ENCODE measurements at places on chromosomes 6 and 20.

DNA sequence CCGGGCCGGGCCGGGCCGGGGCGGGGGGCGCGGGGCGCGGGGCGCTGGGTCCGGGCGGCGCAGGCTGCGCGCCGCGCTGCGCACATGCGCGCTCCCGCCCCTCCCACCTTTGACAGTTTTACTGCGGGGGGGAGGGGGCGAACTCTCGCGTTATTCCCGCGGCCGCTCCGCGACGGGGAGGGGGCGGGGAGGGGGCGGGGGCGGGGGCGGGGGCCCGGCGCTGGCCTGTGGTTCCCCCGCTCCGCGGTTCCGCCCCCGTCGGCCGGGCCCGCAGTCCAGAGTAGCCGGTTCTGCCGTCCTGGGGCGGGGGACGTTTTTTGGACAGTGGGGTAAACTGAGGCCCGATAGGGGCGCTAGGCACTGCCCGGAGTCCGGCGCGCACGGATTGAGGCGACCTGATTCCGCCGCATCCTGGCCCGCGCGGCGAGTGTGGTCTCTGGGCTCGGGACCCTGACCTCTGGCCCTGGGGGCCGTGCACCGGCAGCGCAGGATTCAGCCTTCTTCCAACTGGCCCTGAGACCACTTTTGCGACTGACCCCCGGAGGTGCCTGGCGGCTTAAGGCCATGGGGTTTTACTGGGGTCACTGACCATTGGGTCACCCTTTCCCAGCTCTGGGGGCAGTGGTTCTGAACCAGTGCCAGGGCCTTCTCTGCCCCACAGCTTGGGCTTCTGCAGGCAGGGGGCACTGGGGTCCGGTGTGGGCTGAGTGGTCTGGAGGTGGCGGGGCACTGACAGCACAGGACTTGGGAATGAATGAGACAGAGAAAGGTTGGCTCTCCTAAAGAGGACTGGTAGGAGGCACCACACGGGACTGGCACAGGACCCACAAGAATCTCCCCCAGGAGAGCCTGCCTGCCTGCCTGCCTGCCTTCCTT is at the start of gene ZNF512B:
ZNF512B (minus strand) TSS at position 93 of the 876 bp plus-strand sequence. CDS start 1,980 bp downstream, outside the sequence.
- DNase-seq, result no peak

GRCh38 chr6:121540210-121540609 is 104.8 kb downstream of the GJA1 start:
- no peak for DNase-seq

DNA sequence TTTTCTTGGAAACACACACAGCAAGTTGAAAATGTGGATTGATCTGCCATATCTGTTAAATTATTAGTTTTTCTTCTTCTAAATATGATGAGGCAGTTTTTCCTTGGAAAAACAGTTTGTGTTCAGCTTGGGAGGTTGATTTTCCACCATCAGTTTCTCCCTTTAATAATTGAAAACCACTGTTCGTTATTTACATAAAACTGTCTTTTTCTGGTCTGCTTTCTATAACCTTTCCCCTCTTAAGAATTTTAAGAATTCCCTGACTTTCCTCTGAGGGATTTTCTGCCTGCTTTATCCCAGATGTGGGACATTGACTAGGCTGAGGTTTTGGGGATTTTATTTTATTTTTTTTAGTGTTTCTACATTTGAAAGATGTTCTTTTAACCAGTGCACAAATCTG is 27.2 kb downstream of the DSE start:
- no peak for DNase-seq

DNA sequence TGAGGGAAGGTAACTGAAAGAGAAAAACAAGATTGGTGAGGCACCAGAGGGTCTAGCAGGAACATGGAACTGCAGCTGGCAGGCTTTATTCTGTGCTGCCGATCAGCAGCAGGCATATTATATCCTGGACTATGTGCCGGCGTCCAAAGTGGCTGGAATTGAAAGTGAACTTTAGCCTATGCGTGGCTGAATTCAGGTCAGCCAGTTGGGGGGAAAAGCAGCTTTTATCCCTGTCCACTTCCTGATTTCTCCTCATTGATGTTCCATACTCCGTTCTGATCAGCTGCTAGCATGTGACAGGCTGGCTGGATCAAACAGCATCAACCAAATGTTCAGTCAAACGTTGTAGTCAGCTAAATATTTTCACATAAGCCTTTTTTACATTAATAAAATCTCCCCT is 99.0 kb downstream of the CAP2 start:
- no peak for DNase-seq

GRCh38 chr6:71982389-71982788 is 96.0 kb downstream of the RIMS1 start:
- no peak for DNase-seq

GRCh38 chr6:139568151-139568955 is 193.9 kb upstream of the CITED2 start:
- no peak for DNase-seq

DNA sequence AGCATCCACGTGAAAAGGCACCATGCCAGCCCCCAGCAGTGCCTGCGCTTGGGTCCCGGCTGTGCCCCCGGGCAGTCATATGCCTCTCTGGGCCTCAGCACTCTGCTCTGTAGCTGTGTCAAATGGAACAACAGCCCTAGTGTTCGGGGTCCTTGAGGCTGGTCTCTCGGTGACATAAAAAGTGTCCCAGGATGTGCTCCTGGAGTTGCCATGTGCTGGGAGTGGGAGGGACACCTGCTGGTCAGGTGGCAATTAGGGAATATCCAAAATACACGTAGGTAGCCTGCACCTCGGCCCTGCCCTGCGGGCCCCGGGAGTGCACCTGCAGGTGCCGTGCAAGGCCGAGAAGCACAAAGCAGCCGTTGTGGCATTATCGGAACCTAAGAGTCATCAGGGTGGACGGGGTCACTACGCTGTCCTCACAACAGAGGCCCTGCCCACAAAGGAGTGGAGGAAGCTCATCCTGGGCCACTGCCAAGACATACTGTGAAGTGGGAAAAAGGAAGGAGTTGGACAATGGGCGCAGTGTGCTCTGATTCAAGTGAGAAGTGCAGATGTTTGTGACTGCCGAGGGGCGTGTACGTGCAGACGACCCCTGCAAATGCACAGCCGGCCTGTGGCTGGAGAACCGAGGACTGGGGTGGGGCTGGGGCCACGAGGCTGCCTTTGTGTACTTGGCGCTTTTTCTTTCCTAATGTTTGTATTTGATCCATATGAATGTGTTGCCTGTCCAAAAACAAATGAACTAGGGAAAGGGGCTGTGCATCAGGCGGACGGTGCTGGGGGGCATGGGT is 24.6 kb downstream of the SLCO4A1 start:
- DNase-seq, result no peak

DNA sequence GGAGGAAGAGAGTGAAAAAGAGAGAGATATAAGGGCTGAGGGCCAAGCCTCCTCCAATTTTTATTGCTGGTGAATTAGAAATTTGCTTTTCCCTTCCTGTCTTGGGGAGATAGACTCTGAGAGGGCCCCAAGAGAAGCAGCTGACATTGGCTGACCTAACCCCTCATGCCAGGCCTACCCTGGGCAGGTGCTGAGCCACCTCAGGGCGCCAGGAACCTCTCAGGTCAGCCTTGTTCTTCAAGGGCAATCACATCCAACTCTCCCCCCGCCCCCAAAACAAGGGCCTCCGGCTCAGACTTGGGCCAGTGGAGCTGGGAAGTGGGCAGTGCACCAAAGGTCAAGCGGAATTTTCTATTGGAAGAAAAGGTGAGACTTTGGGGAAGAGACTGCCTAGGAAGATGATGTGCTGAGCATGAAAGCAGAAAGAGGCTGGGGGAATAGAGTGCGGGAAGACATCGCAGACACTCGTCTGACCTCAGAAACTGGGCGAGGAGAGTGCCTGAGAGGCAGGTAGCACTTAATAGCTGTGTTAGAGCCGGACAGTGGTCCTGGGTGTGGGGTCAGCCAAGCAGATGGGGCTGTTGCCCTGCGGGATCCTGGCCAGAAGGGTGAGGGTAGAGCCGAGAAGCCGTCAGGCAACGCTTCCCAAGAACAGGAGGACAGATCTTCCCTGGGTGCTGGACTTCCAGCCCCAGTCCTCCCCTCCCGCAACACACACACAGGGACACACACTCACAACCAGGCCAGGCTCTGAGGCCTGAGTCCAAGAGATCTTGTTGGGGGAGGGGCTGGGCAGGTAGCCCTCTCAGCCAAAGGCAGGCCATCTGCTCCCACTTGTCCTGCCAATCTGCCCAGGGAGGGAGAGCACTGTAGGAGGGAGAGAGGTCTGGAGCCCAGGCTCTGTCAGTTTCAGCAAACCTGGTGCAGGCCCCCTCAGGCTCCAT is 3.7 kb upstream of the FASTKD5 start:
- no peak for DNase-seq

DNA sequence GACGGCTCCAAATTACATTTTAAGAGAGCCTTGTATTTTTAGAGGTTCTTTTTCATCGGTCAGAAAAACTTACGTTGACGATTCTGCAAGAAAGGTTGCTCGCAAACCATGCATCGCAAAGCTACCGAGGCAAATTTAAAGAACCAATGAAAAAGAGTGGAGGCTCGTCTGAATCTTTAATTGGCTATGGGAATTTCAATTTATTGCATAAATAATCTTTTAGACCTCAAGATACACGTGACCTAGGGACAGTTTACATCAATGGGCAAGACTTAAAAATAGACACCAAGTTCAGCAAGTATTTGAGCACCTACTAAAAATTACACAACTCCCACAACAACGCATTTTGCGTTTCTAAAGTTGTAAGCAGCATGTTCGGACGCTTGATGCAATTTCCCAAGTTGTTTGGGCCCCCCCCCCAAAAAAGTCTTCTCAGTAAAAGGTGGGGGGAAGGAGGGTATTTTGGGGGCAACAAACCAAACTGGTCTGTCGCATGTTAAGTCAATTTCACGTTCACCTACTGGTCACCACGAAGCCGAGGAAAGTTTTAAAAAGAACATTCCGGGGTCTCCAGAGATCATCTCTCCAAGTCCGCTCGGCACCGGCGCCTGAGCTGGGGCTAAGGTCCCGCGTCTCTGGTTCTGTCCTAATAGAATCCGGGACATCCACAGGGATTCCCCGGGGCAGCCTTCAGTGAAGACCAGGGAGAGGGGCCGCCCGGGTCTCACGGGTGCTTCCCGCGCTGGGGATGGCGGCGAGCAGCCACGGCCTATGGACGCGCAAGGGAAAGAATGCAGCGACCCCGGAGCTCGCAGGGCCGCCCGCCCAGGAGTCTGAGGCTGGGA is 851 bp downstream of the SNX5 start:
- DNase-seq, result no peak

DNA sequence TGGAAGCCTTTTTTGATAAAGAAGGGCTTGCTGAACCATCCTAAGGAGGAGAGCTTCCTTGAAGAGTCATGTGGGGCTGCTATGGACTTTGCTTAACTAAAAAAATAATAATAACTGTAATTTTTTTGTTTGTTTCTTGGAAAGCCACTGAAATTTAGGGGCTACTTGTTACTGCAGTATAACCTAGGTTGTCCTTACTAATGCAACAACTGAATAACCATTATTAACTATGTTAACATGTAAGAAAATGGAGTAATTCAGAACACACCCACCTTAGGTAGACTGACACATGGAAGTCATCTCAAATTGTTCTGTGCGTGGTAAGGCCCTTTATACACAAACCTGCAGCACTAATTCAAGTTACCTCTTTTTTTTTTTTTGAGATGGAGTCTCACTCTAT is 90.9 kb upstream of the SOX4 start:
- DNase-seq, result no peak
